ENCODE measurements at places on chromosomes 12 and 14. TPM values are rescaled to one million over a fixed set of nuclear protein-coding genes. Genes with fewer than 3 reads are reported as not detected.

Gene ZNF891
- 5.7 TPM for total RNA-seq

Gene ACRBP
- 0.66 TPM for total RNA-seq

Gene CLEC6A
- not detected for total RNA-seq

DNA sequence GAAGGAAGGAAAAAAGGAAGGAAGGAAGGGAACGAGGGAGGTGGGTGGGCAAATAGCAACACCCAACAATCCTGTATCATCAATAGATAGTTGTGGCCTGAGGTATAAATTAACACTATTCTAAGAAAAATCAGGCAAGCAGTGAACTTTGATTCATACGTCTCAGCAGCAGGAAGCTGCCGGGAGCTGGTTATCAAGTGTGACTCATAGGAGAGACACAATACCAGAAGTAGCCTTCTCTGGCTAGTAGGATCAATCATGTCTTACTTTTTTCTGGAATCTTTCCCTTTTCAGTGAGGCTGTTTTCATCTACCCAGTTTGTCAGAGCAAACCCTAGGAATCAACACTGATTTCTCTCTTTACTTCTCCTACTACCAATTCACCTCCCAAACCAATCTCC, 780.5 kb downstream of the NRXN3 start:
- no peaks in the 10 kb centered on the region for H3K36me3 ChIP-seq
- H3K27me3 ChIP-seq, result no peaks in the 10 kb centered on the region

- no peak overlapping the region for H3K4me3 ChIP-seq
- no peak for DNase-seq
- no peaks in the 10 kb centered on the region for H3K36me3 ChIP-seq
- H3K27me3 ChIP-seq, result no peaks in the 10 kb centered on the region
- no peaks in the 10 kb centered on the region for H3K4me1 ChIP-seq
Measured at GRCh38 chr14:81625343-81625742, 91.7 kb upstream of the SEL1L start.

DNA sequence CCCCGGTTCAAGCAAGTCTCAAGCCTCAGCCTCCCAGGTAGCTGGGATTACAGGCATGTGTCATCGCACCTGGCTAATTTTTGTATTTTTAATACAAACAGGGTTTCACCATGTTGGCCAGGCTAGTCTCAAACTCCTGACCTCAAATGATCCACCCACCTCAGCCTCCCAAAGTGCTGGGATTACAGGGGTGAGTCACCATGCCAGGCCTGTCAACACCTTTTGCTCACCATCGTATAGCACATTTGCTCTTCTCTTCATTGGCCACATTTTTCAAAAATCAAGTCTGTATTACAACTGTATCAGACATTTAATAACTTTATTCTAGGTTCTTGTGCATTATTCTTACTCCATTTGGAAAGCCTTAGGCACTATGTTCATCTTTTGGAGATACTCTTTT, 50.3 kb downstream of the BCAT1 start:
- H3K4me3 ChIP-seq, result no peak overlapping the region
- no peak for DNase-seq
- no peaks in the 10 kb centered on the region for H3K36me3 ChIP-seq
- H3K27ac ChIP-seq, result no peak overlapping the region
- H3K27me3 ChIP-seq, result peaks cover 20% of the 10 kb centered on the region
- no peaks in the 10 kb centered on the region for H3K4me1 ChIP-seq

Measured in breast epithelium (tissue), 4 donors.